ENCODE measurements at places on chromosomes 2 and 18. TPM values are rescaled to one million over a fixed set of nuclear protein-coding genes. Genes with fewer than 3 reads are reported as not detected.
A peak's percentile ranks its signal among the peaks of the same experiment; 100 is the strongest.

DNA sequence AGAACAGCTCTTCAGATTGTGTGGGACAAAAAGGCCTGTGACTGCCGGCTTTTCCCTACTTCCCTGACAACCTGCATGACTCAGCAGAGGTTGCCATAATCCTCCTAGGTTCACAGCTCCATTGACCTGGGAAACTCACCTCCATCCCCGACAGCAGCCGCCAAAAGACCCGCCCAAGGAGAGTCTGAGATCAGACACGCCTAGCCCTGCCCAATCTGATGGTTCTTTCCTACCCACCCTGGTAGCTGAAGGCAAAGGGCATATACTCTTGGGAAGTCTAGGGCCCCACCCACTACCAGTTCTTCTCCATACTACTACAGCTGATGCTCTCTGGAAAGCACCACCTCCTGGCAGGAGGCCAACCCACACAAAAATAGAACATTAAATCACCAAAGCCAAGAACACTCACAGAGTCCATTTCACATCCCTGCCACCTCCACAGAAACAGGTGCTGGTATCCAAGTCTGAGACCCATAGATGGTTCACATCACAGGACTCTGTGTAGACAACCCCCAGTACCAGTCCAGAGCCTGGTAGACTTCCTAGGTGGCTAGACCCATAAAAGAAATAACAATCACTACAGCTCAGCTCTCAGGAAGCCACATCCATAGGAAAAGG, 140.6 kb downstream of the NETO1 start:
- no peak for DNase-seq

DSG3 gene
- total RNA-seq, result not detected

- DNase-seq, result no peak
Observed at GRCh38 chr2:88874063-88874657, 182.7 kb downstream of the RPIA start.

AMER3 gene
- total RNA-seq, result not detected

GKN1 gene
- total RNA-seq, result not detected

DNA sequence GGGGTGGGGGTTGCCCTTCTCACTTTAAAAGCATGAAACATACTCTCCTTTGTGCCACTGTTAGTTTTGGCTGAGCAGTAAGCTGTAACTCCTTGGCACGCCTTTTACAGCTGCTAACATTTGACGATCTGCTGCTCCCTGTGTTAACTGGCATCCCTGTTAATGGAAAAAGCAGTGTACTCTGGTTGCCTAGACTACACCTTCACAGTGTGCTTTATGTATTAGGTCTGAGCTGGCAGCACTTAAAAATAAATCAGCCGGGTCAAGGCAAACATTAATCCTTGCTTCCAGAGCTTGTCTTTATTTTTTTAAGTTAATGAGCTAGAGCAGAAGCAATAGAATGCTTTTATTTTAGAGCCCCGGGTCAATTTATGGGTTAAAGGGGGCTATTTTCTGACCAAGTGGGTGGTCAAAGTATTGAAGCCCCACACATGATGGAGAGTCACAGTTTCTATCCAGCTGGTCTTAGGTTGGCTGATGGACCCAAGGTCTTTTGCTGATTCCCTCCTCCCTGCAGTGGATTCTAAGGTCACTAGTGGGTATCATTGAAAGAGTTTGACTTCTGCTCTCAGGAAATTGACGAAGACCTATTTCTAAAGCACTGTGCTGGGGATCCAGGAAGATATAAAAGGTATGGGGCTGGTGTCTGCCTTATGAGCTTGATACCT, 54.5 kb downstream of the CFAP221 start:
- peak; percentile 66 for DNase-seq

YIPF4 gene
- 48.6 TPM for total RNA-seq

DNA sequence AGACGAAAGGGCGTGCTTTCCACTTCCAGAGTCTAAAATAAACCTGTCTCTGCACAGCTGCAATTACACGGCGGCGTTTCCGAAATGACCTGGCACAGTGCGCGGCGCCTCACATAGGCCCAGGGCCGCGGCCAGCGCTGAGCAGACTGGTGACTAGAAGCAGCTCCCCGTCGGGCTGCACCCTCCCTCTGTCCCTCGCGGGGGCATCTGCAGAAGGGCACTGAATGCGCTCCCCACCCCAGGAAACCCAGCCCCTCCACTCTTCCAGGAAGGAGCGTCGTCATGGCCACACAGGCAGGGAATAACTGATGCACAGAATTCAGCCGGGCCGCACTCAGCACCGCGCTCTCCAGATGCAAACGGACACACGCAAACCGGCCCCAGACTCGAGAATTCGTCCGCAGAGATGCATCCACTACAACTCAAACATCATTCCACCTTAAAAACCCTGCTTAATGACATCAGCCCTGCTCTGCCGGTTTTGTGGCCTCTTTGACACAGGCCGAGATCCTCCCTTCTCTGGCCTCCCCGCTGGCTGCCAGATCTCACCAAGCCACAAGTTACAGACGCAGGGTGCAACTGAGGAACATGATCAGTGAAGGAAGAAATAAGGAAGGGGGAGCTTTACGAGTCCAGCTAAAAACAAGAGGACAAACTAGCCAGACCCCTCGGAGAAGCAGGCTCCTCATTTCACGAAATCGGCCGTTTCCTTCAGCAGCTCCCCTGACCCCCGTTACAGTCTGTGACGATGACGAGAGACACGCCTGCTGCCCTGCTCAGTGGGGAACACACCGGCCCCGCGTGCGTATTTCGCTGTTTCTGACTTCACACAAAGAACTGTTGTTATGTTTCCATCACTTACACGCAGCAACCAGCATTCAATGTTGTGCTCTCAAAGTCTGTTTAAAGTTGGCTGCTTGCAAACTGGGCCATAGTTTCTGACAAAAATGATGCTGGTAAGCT, 40.2 kb downstream of the MBP start:
- no peak for DNase-seq

- peak; percentile 84 for DNase-seq
Observed at GRCh38 chr2:235595422-235596010, 101.7 kb downstream of the AGAP1 start.

DNA sequence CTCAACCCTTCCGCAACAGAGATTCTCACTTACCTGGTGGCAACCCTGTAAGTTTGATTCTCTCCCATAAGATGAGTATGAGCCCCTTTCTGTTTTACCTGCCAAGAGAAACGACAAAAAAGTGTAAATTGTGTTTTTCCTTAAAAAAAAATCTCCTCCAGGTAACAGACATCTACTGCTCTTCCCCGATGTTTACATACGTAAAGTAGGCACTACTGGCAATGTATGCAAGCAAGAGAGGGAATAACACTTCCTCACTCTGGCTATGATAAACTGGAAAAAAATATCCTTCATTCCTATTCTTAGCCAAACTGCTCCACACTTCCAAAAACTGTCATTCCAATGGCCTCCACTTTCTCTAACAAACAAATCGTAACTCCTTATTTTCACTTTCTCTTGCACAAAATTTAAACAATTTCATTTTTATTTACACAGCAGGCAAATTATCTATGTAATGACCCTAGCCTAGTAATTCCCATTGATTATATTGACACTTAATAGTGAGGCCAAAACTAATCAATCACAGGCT, 184.5 kb downstream of the TCF4 start:
- no peak for DNase-seq

MROH2A gene
- not detected for total RNA-seq

GRCh38 chr2:112137516-112138158, 548 bp upstream of the FBLN7 start:
- DNase-seq, result no peak

DNA sequence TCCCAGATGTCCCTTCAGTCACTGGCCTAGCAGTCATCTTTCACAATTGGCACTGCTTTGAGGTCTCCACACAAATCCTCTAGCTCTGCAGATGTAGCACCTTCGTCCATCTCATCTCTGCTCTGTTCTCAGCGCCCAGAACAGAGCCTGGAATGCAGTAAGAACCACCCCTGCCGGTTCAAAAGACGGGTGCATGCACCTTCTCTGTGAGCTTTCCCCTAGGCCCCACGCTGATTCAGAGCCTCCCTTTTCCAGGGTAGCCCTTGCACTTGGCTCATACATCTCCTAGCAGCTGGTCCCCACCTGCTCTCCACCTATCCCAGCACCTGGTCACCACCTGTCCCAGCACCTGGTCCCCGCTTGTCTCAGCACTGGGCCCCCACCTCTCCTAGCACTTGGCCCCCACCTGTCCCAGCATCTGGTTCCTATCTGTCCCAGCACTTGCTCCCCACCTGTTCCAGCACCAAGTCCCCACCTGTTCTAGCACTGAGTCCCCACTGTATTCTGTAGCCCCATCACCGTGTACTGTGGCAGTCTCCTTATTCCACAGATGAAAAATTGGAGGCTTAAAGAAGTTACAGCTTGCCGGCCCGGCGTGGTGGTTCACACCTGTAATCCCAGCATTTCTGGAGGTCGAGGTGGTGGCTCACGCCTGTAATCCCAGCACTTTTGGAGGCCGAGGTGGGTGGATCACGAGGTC, 4.7 kb upstream of the KCNF1 start:
- no peak for DNase-seq

DNA sequence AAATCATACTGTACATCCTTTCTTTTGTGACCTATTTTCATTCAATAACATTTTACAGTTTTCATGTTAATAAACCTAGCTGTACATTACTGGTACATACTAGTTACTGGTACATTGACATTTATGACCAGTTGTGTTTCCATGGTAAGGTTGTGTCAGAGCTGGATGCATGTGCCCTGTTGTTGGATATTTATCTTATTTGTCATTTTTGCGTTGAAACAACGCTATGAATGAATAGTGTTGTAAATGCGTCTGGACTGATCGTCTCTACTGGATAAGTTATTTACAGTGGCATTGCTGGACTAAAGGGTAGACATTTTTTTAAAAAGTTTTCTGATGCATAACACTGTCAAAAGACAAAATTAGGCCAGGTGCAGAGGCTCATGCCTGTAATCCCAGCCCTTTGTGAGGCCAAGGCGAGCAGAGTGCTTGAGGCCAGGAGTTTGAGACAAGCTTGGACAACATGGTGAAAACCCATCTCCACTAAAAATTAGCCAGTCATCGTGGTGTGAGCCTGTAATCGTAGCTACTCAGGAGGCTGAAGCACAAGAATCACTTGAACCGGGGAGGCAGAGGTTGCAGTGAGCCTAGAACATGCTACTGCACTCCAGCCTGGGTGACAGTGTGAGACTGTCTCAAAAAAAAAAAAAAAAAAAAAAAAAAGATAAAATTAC, 40.2 kb downstream of the MCFD2 start:
- no peak for DNase-seq

- DNase-seq, result no peak
Observed at GRCh38 chr2:84838434-84839145, 42.3 kb downstream of the TRABD2A start.

TBR1 gene
- not detected for total RNA-seq

- DNase-seq, result no peak
Observed at GRCh38 chr2:178718283-178718682, 88.9 kb downstream of the TTN start.

DNA sequence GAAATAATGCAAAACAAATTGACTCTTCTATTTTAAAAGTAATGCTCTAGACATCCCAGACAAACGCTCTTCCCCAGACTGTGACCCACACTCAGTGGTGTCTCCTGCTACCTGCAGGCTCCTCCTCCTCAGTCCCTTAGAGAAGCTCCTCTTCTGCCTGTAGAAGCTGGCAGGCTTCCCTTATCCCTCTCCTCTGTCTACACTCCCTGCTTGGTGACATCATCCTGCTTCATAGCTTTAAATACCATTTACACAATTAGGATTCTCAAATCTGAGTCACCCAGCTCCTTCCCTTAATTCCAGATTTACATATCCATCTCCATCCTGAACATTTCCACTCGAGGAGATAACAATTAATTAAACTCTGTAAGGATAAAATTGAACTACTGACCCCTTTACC, 167.9 kb downstream of the FBXO15 start:
- no peak for DNase-seq

ABCG5 gene
- not detected for total RNA-seq

- DNase-seq, result no peak
Observed at GRCh38 chr2:7014174-7014640, 97.0 kb downstream of the RNF144A start.

- DNase-seq, result no peak
Observed at GRCh38 chr18:65943268-65943667, 192.5 kb downstream of the CDH7 start.

SP5 gene
- total RNA-seq, result 0.25 TPM

DNA sequence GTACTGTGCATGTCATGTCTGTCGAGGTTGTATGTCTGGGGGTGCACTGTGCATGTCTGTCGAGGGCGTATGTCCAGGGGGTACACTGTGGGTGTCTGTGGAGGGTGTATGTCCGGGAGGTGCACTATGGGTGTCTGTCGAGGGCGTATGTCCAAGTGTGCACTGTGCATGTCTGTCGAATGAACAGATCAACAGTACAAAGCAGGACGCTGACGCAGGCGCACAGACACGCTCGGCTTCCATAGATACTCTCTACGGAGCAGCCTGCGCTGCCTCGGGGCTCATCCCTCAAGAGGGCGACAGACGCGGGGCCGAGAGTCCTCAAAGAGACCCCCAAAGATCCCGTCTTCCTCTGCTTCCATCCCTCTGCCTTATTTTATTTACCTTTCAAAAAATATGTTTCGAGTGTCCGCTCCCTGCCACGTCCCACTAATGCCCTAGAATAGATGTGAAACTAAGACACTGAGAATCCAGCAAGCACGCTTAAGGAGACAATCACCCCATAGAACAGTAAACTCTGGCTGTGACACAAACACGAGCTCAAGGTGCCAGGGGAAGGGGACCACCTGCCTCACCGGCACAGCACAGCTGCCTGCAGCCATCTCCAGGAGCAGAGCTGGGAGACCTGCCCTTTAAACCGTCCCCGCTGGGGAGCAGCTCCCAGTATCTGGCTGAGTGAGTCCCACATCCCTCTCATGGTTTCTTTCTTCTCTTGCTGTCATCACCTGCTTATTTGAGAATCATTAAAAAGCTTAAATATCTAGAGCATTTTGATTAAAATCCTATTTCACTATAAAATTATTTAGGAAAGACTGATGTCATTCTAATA, 250.5 kb upstream of the MYT1L start:
- peak; percentile 7 for DNase-seq

- no peak for DNase-seq
Observed at GRCh38 chr2:127776122-127776780, 34.7 kb downstream of the WDR33 start.

DNA sequence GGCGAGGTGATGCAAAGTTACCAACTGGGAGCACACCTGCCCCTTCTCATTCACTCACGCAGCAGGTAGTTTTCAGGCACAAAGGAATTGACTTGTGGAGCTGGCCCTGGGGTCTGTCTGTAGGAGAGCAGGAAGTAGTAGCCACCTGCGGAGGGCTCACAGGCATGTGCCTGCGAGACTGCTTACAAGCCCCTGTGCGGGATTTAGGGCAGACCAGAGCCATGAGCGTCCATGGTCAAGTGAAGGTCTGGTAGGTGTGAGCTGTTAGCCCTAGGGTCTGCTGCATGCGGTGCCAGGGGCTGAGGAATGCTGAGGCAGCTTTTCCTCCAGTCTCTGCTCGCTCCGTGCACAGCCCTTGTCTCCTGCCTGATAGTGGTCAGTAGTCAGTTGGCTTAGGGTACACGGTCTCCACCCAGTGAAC, 18.9 kb downstream of the INPP4A start:
- no peak for DNase-seq

- no peak for DNase-seq
Observed at GRCh38 chr2:233816771-233817170, 37.6 kb downstream of the HJURP start.

GRCh38 chr18:7727361-7728076, 160.4 kb downstream of the PTPRM start:
- peak; percentile 9 for DNase-seq

- no peak for DNase-seq
Observed at GRCh38 chr2:238851761-238852160, 3.9 kb downstream of the TWIST2 start.

BBS5 gene
- total RNA-seq, result 13.5 TPM

Measured in kidney (tissue), 22 donors.